ENCODE measurements at places on chromosomes 2 and 18. TPM values are rescaled to one million over a fixed set of nuclear protein-coding genes. Genes with fewer than 3 reads are reported as not detected.

The ADAM17 gene
- 12.9 TPM for total RNA-seq

- DNase-seq: no peak
Measured at GRCh38 chr2:100902817-100903405, 83.0 kb downstream of the NPAS2 start.

DNA sequence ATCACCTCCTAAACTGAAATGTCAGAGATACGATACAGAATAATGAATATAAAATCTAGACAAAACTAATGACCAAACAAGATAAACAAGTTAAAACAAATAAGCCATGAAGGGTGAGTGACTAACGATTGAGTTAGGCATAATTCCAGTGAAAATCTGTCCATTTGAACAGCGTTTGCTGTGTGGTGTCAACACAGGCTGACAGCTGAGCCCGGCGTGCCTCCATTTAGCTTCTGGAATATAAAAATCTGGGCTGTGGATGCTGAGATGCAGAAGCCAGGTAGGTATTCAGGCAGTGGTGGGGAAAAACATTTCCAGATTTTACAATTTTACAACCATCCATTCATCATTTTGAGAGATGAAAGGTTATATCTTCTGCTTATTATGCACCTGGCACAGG, 2041.4 kb upstream of the CELF4 start:
- DNase-seq: no peak

DNA sequence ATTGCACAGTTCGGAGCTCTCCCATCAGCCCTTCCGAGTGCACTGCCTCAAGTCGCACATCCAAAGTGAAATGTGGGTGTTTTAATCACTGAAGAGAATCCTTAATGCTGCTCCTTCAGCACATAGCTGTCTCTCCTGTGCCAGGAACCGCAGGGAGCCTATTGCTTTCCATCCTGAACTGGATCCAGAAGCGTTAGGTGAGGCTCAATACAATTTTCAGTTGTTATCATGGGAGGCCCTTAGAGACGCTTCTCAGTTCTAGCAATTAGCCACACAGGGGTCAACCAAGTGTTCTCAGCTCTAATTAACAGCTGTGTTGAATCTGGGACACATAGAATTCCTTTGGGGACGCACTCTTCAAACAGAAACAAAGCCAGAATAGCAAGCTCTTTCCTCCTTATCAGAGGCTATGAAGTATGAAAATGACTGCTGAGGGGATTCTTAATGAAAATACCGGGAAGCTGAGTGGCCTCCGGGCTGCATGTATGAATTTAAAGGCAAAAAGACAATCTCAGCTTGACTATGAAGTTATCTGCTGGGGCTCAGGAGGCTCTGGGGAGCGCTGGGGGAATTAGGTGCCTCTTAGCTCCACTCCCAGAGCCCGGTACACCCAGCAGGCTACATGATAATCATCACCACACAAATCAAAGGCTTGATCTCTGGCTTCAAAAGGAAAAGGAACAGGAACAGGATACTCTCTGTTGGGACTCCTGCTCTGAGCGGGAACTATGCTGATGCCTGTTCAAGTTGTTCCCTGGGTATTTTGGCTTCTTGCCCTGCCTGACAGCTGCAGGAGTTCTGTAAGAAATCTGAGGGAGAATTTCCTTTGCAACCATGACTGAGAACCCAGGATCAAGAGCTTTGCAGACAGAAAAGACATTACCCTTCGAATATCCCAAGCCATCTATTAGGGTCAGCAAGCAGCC, 55.4 kb upstream of the NCOA1 start:
- peak; percentile 86 for DNase-seq
